ENCODE measurements at places on chromosomes 11 and 22.

- no peak for DNase-seq
Measured at GRCh38 chr11:5698281-5698680, 8.7 kb downstream of the TRIM22 start.

GRCh38 chr11:47917599-47918369 is 62.6 kb upstream of the PTPRJ start:
- peak; percentile 95 for DNase-seq

- no peak for DNase-seq
Measured at GRCh38 chr11:70464509-70465361, 66.4 kb downstream of the CTTN start.

GRCh38 chr11:47186700-47187695 is 764 bp upstream of the PACSIN3 start:
- DNase-seq: peak; percentile 52

GRCh38 chr22:44291674-44292360 is 20.9 kb downstream of the SHISAL1 start:
- no peak for DNase-seq

DNA sequence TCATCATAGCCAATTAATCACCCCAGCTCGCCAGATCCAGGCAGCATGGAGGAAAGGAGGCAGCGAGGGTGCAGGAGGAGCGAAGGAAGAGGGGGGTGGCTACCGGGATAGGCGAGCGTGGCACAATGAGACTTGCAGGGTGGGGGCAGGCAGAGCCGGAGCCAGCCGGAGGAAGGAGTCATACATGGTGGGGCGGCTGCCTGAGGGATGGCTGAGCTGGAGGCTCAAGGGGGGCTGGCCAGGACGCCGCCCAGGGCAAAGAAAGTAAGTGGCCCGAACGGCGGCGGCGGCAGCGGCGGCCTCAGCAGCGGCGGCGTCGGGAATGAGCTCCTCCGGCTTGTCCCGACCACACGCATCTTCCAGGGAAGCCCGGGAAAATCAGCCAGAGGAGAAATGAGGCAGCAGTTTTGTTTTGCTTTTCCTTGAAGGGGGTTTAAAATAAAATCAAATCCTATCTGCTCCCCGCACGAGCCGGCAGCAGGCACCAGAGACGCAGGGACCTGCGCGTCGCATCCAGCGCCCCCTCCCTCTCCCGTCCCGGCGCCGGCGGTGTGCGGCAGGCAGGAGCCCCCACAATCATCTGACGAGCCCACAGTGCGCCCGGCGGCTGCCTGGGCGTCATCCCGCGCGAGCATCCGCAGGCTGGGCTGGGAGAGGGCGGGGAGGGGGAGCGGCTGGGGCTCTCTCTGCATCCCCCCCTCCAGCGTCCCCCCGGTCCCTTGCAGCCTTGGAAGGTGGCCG is 263.6 kb downstream of the CTTN start:
- DNase-seq: no peak

DNA sequence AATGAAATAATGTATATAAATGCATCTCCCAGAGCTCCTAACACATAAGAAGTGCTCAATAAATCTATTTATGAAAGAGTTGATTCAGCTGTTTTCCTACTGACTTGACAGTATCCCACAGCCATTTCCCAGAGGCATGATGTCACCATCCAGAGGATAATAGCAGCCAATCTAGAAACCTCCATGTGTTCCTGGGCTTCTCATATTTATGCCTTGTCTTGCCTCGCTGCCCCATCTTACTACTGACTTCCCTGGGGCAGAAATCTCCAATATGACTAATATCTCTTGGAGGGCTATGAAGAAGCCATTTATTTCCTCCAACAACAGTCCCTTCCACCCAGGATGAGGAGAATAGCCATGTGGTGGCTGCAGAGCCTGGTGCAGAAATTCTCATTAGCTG is 115.4 kb upstream of the NAV2 start:
- DNase-seq: no peak

DNA sequence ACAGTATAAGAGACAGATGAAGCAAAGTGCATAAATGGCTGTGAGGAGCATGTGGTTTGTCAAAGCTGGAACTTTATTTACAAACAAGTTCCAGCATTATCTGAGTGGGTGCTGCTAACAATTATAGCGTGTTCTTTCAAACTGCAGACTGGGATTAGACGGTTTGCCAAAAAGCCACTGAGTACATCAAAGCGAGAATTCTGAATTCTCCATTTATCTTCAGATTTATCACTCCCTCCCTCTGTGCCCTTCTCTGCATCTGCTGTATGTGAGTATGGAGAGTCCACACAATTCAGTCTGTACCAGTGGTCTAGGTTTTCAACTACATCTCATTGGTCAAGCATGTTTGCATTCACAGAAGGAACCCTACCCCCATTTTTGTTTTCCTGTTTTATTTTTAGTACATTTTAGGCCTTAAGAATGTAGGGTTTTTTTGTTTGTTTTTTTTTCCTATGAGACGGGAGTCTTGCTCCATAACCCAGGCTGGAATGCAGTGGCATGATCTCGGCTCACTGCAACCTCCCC is 18.1 kb upstream of the INCENP start:
- no peak for DNase-seq

DNA sequence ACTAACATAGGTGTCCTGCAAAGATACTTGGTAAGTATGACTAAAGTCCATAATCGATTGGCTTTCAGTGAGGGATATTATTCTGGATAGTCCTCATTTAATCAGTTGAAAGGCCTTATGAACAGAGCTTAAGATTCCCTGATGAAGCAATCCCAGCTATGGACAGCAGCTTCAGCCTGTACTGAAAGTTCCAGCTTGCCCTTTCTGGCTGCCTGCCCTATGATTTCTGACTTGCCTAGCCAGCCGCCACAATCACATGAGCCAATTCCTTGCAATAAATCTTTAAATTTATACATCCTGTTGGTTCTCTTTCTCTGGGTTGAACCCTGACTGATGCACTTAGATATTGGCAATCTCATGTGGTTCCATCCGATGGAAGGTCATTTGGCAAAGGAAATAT is 759.0 kb upstream of the API5 start:
- no peak for DNase-seq

DNA sequence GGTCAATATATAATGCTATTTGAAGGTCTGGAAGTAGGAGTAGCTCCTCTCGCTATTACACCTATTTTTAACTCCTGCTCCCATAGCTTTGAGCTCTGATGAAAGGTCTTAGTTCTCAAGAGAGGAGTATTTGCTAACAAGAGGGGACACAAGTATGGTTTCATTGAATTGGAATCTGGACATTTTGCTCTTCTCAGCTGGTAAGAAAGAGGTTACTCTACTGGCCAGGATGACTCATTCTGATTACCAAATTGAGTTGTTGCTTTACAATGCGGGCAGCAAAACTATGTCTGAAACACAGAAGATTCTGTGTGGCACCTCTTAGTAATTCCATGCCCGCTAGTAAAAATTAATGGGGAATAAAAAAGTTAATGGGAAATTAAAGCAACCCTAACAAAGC is 63.6 kb upstream of the EP300 start:
- peak; percentile 12 for DNase-seq

- DNase-seq: no peak
Measured at GRCh38 chr11:107756553-107756952, 44.7 kb upstream of the SLN start.

GRCh38 chr11:19672586-19673206 is 39.9 kb upstream of the NAV2 start:
- no peak for DNase-seq

DNA sequence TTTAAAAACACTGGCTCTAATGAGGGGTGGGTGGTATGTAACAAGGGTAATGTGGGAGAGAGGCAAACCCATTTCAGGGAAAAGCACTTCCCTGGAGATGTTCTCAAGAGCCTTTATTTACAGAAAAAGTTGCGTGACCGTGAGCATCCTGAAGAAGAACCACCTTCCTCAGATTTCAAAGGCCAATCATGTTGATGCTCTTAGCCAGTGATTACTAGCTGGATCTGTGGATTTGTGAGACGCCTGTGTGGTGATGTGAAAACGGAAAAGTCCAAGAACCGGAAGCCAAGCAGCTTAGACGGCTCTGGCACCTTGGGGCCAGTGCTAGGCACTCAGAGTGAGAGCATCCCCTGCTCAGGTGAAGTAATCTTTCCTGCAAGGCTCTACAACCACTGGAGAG is 12.6 kb upstream of the UBASH3B start:
- DNase-seq: no peak

- DNase-seq: no peak
Measured at GRCh38 chr22:18974477-18975180, 38.5 kb upstream of the PRODH start.

GRCh38 chr11:44120169-44120568 is 24.7 kb downstream of the EXT2 start:
- peak; percentile 2 for DNase-seq

GRCh38 chr11:13294178-13294577 is 16.6 kb downstream of the BMAL1 start:
- no peak for DNase-seq

- no peak for DNase-seq
Measured at GRCh38 chr22:26838471-26838825, 181.1 kb downstream of the MIAT start.

GRCh38 chr22:19666673-19667593 is 47.4 kb upstream of the SEPTIN5 start:
- no peak for DNase-seq

GRCh38 chr11:65884716-65885092 is 3.6 kb downstream of the FIBP start:
- DNase-seq: peak; percentile 87

GRCh38 chr22:42621505-42622002 is 6.9 kb upstream of the POLDIP3 start:
- DNase-seq: peak; percentile 76

DNA sequence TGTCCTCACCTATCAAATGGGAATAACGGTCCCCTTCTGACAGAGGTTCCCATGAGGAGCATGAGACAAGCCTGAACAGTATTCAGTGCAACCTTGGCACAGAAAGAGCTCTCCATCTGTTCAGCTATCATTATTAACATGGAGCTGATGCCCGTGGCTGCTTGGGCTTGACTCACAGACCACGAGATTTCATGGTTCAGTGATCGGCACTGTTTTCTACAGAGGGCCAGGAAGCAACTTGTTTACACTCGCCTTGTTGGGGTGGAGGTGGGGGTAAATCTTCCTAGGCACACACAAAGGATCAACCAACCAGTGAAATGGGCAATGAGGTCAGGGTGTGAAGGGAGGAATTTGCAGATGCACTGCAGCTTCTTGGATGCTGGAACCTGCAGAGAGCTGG is 88.2 kb downstream of the CWC15 start:
- DNase-seq: peak; percentile 96

DNA sequence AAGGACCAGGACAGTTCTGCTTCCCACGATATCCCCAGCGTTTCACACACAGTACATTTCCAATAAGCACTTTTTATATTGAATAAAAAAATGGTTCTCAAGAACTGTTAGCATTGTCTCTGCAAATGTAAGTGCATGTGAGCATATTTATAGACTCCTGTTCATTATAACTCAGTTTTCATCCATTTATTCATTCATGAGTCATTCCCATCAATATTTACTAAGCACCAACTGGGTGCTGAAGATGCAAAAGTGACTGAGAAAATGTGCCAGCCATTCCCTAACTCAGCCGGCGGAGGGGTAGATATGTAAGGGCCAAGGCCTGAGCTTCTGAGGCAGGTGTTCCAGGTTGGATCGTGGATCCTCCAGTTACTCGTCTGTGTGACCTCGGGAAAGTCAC is 64.8 kb downstream of the CACNG2 start:
- no peak for DNase-seq

All from DMS53 (cell line).